ENCODE measurements at places on chromosomes 5 and 9. TPM values are rescaled to one million over a fixed set of nuclear protein-coding genes. Genes with fewer than 3 reads are reported as not detected.

The FGF10 gene
- total RNA-seq: not detected

The AGXT2 gene
- not detected for total RNA-seq

The PRSS3 gene
- 18.7 TPM for total RNA-seq

The FOXD1 gene
- total RNA-seq: 19.3 TPM

The GMCL2 gene
- not detected for total RNA-seq

The ZDHHC11B gene
- 1.6 TPM for total RNA-seq

The FYB1 gene
- total RNA-seq: 9.4 TPM

The SAXO1 gene
- not detected for total RNA-seq

The TMC1 gene
- total RNA-seq: 0.13 TPM

The C5orf52 gene
- total RNA-seq: not detected

The SPATA31D3 gene
- total RNA-seq: not detected

The ACTBL2 gene
- total RNA-seq: not detected

The NTMT1 gene
- 95.0 TPM for total RNA-seq

The C5orf34 gene
- 4.5 TPM for total RNA-seq

The CER1 gene
- not detected for total RNA-seq

The DDX46 gene
- total RNA-seq: 66.2 TPM

The PCDHB11 gene
- 0.11 TPM for total RNA-seq

The PRR16 gene
- total RNA-seq: not detected

The SSNA1 gene
- 105 TPM for total RNA-seq

The LRRC26 gene
- 1.2 TPM for total RNA-seq

The RNF180 gene
- total RNA-seq: 0.32 TPM

The PCDHGB3 gene
- total RNA-seq: 0.22 TPM

The ELAVL2 gene
- total RNA-seq: 0.06 TPM

The MGAT4B gene
- 221 TPM for total RNA-seq

The BTF3 gene
- total RNA-seq: 1,173 TPM

The NEURL1B gene
- 4.5 TPM for total RNA-seq

The FOXD4L3 gene
- not detected for total RNA-seq

The COL5A1 gene
- total RNA-seq: 48.7 TPM

The GPR21 gene
- total RNA-seq: not detected

The GPR150 gene
- total RNA-seq: not detected

The GABRA6 gene
- not detected for total RNA-seq

The ZFAND5 gene
- total RNA-seq: 146 TPM

The SLC6A19 gene
- total RNA-seq: 0.08 TPM

The TERT gene
- 2.5 TPM for total RNA-seq

The DMAC1 gene
- 72.8 TPM for total RNA-seq

The C9orf85 gene
- 13.5 TPM for total RNA-seq

The ZBED3 gene
- 4.2 TPM for total RNA-seq

The SLC36A3 gene
- total RNA-seq: not detected

The CDH6 gene
- total RNA-seq: 0.22 TPM

The ZSWIM6 gene
- 5.7 TPM for total RNA-seq

The CDC25C gene
- total RNA-seq: 10.5 TPM

The SMIM27 gene
- 16.3 TPM for total RNA-seq

The SPINK7 gene
- total RNA-seq: not detected

Data from A549 treated with GW870086 at 1 μM for 4 hours (cell line).